ENCODE measurements at places on chromosomes 3 and 15.
A peak's percentile ranks its signal among the peaks of the same experiment; 100 is the strongest.

GRCh38 chr15:82113106-82113715 lies 67.4 kb upstream of the MEX3B start:
- DNase-seq: no peak

DNA sequence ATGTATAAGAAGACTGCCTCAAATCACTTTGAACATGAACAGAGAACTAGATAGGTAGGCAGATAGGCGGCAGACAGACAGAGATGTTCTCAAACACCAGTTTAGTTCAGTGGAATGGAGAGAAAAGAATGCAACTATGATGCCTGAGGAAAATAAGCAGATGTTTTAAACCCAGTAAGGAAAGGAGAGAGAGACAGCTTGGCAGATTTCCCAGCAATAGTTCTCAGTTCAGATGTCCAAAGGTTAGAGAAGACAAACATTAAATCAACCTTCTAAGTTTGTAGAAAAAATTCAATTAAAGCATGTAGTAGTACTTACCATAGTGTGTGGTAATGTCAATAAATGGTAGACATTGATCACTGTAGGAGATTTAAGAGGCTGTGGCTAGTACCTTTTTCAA lies 209.6 kb upstream of the PFN2 start:
- no peak for DNase-seq

GRCh38 chr15:33636234-33636633 lies 325.5 kb downstream of the RYR3 start:
- no peak for DNase-seq

DNA sequence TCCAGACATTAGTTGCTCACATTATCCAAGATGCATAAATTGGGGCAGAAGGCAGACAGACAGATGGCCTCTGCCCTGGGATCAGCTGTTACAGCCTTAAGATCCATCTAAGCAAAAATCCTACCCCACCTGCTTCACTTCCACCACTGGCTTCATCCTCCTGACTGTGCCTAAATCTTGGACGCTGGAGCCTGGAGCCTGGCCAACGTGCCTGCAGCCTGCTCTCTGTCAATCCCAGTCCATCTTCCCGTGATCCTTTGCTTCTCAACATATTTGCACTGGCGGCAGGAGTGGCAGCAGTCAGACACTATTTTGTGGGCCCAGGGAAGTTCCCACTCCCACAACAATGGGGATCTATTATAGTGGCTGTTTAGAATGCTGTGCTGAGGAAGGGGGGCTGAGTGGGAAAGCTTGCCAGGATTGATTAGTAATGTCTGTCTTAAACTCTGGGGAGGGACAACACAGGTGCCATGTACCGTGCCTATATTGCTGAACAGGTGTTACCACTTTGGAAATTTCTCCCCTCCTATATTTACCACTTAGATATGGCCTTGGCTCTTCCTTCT lies 121.2 kb downstream of the MEGF11 start:
- no peak for DNase-seq

DNA sequence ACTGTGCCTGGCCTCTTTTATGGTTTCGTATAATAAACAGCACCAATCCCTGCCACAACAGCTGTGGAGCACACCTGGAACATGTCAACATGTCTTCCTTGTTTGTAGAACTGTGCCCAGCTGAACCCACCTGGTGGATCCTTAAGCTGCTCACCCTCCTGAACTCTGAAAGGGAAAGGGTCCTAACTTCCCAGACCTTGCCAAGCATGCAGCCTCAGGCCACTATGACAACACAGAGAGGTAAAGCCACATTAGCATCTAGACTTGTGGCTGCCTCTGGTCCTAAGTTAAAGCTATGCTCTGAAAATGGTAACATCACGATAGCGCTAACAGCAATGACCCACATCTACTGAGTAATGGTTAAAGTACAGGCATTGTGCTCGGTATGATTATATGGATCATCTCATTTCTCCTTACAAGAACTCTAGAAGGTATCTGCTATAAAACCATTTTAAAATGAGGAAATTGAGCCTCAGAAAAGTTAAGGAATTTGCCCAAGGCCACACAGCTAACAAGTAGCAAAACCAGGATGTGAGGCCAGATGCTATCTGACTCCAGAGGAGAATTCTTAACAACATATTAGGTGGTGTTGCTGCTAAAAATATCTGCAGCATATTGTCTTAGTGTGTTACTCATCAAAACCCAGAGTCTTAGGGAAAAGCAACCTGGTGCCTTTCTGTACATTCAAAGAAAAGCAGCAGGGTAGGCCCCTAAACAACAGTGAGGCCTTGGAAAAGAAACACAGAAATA lies 23.1 kb upstream of the HERC1 start:
- DNase-seq: no peak

GRCh38 chr15:45705510-45706473 lies 71.0 kb downstream of the SQOR start:
- DNase-seq: peak; percentile 91

GRCh38 chr3:179082416-179082815 lies 10.8 kb upstream of the ZMAT3 start:
- no peak for DNase-seq

DNA sequence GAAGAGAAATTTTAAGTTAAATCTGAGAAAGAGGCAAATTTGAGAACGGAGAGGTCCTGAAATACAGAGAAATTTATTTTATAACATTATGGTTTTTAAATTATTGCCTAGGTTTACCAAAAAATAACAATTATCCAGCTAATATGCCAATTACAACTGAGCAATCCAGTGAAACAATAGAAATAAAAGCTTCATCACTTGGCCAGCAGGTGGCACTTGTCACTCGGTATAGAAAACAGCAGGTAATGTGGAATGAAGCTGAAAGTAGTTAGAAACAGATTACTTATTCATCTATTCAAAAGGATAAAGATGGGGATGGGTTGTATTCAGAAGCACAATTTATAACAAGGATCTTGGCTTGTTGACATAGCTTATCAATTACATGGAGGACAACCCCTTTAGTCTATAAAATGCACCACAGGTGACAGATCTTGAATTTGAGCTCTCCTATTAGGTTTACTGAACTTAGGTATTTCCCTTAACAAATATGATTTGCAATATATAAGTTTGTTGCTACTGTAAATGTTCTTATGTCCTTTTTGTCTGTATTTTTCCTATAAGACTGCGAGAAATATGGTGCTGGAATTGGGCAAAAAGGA lies 70.1 kb upstream of the GUCA1C start:
- DNase-seq: peak; percentile 55

- DNase-seq: no peak
Observed at GRCh38 chr3:143810166-143810952, 37.9 kb downstream of the SLC9A9 start.

DNA sequence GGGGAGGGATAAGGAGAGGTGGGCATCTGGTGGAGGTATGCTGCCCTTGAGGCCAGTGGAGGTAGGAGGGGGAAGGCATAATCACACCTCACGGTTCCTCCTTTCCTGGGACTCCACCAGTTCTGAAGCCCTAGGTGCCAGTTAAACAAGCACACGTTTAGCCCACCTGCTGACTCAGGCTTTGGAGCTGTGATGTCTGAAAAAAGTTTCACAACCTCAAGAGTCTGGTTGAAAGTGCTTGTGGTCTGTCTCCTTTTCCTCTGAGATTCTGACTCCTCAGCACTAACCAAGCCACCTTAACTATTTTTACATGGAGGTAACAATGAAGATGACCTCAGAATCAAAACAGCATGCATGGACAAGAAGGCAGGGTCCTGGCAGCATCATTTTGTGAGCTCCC lies 23.0 kb downstream of the HPS3 start:
- DNase-seq: no peak

All from neural progenitor cell (in vitro differentiated cells).